AG10803 (cell line): ENCODE measurements at places on chromosomes 5 and 9.
A peak's percentile ranks its signal among the peaks of the same experiment; 100 is the strongest.

DNA sequence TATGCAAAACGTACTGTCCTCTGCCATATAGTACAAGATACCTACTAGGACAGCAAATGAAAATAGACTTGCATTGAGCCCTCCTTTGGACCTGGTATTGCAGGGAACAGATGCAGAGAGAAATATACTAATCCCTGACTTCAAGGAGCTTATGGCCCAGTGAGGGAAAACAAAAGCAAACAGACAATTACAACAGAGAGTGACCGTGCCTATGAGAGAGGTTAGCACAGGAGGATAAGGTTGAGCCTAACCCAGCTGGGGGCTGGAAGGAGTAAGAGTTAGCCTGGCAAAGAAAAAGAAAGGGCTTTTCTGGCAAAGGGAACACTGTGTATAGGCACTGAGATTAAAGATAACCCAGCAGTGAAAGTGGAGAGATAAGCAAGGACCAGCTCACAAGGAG is 5.5 kb downstream of the CDC26 start:
- no peak for DNase-seq

- DNase-seq = no peak
Measured at GRCh38 chr5:68037546-68037945, 178.0 kb upstream of the PIK3R1 start.

DNA sequence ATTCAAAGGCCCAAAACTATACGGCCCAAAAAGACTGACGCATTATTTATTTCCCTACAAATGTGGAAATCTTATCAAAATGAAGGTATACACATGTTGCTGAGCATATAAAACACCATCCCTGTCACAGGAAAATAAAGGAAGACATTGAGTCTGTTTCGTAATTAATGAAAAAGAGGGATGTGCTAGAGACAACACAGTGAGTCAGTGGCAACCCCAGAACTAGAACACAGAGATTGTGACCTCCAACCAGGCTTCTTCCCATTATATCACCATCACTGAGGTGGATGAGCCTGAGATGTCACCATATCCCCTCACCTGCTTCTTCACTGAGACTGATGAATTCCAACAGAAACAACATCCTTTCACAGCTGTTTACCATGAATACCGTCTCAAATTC is 3.8 kb downstream of the NDUFA8 start:
- DNase-seq = no peak

GRCh38 chr9:71764891-71765290 is 3.4 kb downstream of the CEMIP2 start:
- DNase-seq = no peak

DNA sequence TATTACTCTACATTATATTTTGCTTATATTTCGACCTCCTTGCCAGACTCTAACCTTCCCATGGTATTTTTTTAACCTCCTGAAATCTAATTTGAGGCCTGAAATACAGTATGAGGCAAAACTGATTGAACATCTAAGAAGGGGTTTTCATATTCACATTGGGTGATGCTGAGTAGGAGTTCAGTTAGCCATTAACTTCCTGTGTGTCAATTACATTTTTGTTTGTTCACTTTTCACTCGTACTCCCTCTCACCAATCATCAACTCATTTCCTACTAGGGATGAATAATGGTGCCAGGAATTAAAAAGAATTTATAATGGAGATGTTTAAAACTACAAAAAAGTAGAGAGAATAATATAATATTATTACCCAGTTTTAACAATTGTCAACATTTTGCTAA is 27.6 kb upstream of the GLRA1 start:
- no peak for DNase-seq

- DNase-seq = no peak
Measured at GRCh38 chr5:153742060-153742459, 251.6 kb downstream of the GRIA1 start.

DNA sequence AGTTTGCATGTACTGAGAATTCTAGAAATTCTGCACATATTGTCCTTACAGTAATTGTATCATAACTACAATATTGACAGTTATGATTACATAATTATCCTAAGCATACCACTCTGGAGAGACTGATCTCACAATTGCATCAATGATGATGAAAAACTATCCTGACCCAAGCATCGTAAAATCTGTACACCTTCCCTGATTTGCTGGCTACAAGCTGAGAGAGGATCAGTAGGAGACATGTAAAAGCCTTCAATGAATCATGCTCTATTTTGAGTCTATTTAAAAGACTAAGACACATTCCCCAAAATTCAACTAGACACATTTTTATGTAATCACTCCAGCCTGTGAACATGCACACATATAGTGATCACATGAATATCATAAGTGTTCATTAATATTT is 1833.8 kb downstream of the EFNA5 start:
- DNase-seq = no peak

DNA sequence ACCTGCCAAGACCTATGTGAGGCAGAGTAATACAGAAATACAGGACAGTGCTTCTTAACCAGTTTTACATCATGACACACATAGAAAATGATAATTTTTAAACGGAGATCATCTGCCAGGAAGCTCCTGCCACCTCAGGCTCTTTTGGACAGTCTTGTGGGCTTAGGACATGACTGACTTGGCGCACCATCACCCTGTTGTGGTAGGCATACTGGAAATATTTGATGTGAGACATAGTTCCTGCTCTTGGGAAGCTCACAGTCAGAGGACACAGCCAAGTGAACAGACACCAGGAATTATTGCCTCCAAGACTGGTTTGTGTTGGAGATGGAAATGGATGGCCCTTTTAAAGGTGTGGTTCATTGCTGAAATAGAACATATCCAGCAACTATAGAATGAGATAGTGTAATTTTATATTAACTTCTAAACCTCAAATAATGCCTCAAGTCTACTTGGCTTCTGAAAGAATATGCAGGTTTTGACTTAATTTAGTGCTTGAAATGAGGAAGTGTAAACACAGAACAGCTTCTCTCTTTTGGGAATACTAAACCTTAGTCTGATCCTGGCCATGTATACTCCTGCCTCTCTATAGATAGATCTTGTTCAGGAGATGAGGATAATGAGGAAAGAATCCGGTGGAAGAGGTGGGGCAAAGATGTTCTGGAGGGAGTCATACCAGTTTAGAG is 19.7 kb downstream of the CPEB4 start:
- DNase-seq = peak; percentile 78

DNA sequence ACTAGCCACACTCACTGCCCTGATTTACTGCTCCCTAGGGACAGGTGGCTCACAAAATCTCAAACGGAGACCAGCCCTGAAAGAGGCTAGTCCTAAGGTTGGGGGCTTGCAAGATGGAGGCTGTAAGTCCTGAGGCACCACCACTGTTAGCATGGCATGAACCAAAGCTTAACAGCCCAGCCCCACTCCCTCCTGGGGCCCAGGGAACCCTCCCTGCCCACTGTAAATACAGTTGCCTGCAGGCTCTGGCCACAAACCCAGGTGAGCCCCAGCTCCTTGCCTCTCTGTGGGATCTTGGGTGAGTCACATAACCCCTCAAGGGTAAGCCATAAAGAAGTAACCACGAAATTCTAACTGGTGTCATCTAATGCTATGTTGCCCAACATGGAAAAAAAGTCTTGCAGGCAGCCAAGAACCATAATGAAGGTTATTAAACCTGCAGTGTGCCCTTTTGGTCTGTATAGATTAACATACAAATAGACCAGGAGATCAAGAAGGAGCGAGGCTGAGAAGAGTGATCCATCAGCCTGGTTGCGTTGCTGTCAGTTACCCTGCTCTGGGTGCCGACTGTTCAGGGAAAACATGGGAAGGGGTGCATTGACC is 1.7 kb upstream of the POMT1 start:
- DNase-seq = peak; percentile 70

- no peak for DNase-seq
Measured at GRCh38 chr5:116650544-116650943, 75.9 kb upstream of the SEMA6A start.

- DNase-seq = no peak
Measured at GRCh38 chr9:133121915-133122550, 993 bp upstream of the RALGDS start.

GRCh38 chr9:105243015-105243686 is 1.3 kb upstream of the SLC44A1 start:
- DNase-seq = peak; percentile 91

DNA sequence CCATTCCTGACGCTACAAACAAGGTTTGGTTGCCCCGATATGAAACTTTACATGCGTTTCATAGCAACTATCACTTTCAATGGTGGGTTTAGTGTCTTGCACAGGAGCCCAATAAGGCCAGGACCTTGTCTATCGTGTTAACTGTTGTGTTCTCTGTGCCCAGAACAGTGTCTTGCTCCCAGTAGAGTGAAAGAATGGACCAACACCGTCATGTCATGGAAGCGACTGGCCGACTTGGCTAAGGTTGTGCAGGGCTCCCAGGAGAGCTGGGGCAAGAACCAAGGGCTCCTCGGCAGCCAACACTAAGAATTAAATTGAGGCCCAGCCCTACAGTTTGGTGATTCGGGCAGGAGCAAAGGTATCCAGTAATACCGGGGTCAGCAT is 498 bp upstream of the ARHGEF37 start:
- no peak for DNase-seq

- DNase-seq = peak; percentile 35
Measured at GRCh38 chr9:131503626-131504465, 1.1 kb downstream of the POMT1 start.

GRCh38 chr9:19554529-19554928 is 145.7 kb downstream of the ACER2 start:
- no peak for DNase-seq

DNA sequence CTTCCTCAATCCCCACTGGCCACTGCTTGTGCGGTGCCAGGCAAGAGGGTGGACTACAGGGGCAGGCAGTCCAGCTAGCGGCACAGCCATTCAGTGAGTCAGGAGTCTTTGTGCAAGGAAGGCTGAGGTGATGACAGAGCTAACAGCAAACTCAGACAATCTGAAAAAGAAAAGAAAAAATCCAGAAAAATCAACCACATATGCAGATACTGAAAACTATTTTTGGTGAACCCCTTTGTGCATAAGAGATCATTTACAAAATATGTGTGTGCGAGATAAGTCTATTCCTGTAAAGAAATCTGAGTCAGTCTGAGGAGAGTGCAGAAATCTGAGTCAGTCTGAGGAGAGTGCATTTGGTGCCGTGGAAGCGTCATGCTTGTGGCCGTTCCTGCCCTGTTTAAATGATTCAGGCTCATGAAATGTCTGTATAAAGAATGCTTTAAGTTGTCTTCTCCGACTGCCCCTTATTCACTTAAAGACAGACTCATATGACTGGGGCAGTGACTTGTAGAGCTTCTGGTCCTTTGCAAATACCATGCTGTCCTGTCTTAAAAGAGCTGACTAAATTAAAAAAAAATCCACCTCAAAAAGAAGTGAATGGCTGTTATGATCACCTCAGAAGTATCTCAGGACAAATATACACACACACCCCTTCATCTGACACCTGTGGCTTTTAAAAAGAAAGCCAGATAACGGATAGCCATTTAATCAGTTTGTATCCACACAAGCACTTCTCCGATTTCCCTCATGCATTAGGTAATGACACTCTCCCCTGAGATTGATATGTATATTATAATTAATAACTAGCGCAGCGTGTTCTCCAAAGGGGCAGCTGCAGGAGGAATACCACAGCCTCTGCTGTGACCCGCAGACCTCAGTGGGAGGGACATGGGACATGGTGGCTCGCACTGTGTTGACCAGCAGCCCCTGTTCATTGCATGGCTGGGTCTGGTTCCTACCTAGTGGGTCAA is 47.3 kb downstream of the TRIO start:
- peak; percentile 97 for DNase-seq

DNA sequence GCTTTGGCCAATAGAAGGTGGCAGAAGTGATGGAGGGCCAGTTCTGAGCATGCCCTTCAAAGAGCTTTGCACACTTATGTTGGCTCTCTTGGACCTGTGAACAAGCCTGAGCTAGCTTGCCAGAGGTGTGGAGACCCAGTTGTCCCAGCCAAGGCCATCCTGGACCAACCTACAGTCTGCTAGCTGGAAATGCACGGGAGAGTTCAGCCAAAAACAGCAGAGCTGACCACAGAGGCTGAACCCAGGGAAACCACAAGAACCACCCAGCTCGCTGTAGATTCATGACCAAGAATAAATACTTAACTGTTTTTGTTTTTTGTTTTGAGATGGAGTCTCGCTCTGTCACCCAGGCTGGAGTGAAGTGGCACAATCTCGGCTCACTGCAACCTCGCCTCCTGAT is 65.4 kb upstream of the HAND1 start:
- DNase-seq = peak; percentile 8

GRCh38 chr9:88852794-88853193 is 138.5 kb upstream of the S1PR3 start:
- DNase-seq = peak; percentile 81

GRCh38 chr9:71465392-71465791 is 302.9 kb downstream of the CEMIP2 start:
- no peak for DNase-seq

- peak; percentile 75 for DNase-seq
Measured at GRCh38 chr5:131610198-131611063, 24.6 kb downstream of the RAPGEF6 start.

- no peak for DNase-seq
Measured at GRCh38 chr9:73738741-73739530, 587.3 kb downstream of the ANXA1 start.

- DNase-seq = no peak
Measured at GRCh38 chr9:108083796-108084352, 594.3 kb upstream of the KLF4 start.

DNA sequence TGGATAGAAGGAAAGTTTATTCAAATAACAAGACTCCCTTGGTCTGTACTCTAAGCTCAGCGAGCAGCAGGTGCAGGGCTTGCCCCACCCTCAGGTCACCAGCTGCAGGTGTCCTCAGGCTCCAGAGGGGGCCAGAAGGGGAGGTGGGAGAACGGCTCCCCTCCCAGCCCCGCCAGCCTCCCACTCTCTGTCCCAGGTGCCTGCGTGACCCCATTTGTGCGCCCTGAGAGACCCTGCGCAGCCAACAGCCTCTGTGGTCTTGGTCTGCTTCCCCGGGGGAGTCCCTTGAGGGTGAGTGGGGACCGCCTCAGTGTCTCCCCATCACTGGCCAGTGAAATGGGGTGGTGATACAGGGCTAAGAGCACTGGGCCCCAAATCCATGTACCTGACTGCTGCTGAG is 62.3 kb upstream of the STXBP1 start:
- no peak for DNase-seq

- DNase-seq = no peak
Measured at GRCh38 chr9:2765250-2765880, 48.1 kb downstream of the KCNV2 start.
